ENCODE measurements at places on chromosomes 1 and 21.

DNA sequence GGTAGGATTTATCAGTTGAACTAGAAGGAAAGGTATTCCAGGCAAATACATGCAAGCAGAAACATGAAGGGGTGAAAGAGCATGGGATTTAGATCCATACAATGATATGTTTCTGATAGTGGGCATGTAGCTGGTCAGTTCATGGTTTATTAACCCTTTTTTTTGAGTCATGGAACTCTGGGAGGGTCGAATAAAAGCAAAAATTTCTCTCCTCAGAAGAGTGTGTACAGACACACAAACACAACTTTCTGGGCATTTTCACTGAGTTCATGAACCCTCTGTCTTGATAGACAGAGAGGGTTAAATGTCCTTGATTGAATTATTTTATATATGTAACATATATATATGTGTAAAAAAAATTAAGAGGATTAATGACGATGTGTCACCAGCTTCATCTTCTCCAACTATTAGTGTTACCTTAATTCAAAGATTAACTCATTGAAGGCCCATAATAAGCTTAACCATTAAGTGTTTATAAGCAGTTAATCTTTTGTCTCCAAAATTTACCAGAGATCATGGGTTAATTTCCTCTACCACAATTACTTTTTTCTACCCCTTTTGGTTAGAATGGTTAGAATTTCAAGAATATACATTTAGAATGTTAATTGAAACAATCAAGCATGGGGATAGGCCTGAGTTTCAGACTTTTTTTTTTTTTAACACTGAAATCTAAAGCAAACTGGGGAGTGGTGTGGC, 4.6 kb downstream of the JUN start:
- no peak for DNase-seq

GRCh38 chr21:22444990-22445389, 1446.8 kb downstream of the NCAM2 start:
- no peak for DNase-seq

DNA sequence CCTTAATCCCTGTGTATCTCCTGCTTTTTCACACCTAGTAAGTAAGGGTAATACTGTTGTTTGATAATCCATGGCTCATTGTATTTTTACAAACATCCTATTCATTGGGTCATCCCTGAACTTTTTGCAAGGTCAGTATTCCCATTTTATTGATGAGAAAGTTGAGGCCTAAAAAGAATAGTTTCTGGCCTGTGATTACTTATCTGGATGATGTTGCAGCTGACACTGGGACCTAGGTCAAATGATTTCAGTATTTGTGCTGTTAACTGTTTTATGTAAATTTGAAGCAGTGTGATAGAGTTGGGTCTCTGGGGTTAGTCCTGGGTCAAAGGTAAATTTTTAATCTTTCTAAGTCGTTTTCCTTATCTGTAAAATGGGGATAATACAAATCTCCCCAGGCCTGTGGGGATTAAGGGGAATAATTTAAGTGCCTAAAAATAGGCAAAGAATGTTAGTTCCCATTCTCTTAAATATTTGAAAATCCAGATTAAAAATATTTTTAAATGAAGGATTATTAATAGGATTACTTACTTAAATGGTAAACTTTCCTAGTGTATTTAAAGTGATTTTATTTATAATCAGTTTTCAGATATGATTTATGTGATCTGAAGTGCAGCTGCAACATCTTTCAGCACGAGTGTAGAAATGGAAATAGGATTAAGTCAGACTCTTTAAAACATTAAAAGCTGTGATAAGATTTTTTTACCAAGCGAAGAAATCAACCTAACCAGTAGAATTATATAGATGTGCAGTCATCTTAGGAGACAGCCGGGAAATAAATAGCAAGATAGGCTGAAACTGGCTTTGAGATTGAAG, 4.3 kb downstream of the PPP2R5A start:
- no peak for DNase-seq

DNA sequence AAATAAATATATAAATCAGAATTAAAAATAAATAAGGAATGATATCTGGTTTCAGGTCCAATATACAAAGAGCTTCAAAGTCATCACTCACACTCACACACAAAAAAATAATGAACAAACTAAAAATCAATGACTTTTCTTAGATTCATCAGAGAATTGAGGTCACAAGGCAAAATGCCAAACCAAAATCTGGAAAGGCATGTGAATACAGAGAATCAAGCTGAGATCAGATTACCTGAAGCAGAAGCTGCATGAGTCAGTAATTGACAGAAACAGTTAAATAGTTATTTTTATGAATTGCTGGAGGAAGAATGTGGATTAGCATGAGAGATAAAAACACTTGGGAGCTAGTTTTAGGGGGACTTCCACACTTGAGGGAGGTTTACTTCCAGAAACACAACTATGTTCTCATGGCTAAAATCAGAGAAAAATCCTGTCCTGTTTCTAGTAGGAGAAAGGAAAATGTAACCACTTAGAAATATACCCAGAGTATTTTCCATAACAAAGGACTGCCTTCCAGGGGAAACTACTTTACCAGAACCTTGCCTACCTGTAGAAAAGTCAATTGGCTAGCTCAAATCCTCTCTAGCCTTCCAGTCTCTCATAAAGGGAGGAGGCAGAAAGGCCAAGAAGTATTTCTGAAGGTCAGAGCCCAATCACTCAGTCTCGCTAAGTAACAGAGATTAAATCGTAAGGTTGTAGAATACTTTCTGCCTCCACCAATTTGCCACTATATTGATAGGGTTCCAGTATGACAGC, 536.6 kb upstream of the NR5A2 start:
- DNase-seq, result no peak

DNA sequence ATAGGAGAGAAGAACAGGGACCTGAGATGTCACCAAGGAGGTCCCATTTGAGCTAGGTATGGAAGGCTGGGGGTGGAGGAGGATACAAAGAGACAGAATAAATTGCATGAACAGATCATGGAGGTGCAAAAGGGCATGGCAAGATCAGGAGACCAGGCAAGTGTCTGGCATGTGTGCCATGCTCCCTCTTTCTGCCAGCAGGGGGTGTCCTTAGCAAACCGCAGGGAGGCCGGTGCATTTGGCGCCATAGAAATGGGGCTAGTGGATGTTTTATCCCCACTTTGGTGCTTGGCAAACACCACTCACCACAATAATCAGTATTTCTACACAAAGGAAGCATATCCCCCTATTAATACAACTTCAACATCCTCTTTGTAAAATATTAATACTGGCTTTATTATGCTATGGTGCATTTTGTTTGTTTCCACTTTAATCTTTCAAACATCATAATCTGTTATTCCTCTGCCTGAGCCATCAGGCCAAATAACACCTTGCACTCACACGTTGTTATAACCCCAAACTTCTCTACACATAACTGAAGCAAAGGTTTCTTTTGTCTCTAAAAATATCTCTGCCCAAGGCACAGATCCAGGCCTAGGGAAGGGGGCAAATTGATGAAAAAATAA, 25.9 kb downstream of the S100A6 start:
- DNase-seq, result no peak

DNA sequence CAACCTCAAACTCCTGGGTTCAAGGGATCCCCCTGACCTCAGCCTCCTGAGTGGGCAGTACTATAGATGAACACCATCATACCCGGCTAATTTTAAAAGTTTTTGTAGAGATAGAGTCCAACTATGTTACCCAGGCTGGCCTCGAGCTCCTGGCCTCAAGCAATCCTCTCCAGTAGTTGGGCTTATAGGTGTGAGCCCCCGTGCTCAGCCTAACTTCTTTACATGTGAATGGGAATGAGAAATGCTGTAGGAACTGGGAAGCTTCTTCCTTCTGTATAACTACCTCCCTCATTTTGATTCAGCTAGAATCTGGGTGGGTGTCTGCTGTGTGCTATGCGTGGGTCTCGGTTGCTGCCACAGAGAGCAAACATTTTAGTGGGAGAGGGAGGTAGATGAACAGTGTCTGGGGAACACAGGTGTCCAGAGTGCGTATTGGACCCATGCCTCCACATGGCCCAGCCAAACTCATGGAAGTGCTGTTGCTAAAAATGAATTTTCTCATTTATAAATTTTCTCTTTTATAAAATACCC, 150.6 kb downstream of the NOS1AP start:
- no peak for DNase-seq

DNA sequence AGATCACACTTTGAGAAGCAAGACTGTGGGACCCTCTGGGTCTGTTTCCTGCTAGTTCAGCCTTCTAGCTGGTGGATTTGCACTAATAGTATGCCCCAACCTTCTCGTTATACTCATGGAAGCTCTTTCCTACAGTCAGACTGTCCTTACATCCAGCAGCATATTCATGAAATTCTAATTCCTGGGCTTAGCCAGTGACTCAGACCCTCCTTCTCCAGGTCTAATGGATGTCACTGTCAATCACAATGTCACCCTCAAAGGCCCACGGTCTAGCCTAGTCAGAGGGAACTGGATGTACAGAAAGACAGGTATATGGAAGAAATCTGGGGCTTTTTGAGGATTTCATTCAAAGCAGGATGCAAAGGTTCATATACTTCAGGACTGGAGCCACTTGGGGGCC, 72.4 kb downstream of the KCNJ15 start:
- no peak for DNase-seq

DNA sequence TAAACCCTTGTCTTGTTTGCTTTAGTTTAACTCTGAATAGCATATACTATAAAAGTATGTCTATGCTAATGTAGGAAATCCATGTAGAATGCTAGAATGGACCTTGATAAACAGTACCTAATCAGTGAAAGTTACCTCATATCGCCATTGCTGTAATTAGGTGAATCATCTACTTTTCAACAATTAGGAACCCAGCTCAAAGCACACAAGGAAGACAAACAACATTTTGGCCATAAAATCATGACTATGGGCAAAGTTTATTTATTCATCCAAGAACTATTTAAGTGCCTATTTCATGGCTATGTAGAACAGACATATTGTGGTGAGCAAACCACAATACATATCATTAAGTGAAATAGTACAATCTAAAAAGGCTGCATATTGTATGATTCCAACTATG, 1043.2 kb downstream of the BRINP3 start:
- no peak for DNase-seq

DNA sequence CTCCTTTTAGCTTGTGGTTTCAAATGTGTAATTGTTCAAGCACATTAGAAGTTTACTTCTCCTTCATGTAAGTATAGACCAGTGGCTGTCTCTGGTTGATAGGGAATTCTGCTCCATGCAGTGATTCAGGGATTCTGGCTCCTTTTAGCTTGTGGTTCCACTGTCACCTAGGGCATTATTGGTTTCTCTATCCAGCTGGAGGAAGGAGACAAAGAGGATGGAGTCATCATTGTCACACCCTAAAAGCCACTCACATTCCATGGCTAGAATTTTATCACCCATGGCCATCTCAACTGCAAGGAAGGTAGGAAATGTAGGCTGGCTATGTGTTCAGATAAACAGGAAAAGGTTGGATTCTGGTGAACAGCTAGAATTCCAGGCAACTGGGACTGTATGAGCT, 131.2 kb downstream of the URB2 start:
- no peak for DNase-seq

DNA sequence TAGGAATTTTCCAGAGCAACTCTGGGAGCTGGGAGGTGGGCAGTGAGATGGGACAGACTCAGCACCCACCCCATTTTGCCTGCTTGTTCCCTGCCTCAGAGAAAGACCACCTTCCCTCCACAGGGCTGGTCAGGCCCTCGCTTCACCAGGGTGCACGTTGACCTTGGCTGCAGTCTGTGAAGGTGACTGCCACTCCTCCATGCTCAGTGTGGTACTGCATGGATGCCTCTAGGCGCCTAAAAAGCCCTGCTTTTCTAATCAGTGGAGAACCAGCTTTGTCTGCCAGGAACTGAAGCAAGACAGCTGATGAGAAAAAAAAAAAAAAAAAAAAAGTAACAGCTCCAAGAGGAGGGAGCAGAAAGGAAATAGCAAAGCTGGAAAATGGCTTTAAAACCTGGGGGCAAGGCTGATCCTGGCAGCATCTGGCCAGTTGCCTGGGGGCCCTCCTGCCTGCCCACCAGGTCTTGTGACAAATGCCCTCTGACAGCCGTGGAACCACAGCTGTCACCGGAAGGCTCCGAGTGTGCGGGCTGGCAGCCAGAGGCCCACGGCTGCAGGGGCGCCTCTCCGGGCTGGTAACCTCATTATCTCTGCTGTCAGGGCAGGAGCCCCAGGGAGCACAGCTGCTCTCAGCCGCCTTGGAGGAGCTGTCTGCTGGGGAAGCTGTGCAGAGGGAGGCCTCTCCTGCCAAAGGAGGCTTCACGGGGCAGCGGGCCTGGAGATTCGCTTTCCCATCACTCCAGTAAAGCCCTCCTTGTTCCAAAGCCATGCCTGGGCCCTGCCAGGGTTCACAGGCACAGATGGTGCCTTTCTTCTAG, 13.7 kb downstream of the KIAA1614 start:
- no peak for DNase-seq

DNA sequence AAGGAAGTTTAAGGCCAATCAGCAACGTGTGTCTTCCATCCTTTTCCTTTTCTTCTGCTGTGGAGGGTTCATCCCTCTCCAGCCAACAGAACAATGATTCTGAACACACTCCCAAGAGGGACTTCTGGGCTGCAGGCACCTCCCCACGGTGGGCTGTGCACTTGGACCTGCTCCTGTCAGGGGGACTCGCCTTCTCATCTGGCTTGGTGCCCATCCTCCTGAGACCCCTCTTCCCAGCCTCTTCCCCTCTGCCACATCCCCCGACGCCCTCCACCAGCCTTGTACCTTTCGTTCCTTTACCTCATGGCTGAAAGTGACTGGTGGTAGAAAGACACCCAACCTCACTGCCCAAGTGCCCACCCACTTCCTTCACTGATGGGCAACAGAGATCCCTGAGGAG, 26.0 kb upstream of the SLAMF9 start:
- DNase-seq, result no peak

DNA sequence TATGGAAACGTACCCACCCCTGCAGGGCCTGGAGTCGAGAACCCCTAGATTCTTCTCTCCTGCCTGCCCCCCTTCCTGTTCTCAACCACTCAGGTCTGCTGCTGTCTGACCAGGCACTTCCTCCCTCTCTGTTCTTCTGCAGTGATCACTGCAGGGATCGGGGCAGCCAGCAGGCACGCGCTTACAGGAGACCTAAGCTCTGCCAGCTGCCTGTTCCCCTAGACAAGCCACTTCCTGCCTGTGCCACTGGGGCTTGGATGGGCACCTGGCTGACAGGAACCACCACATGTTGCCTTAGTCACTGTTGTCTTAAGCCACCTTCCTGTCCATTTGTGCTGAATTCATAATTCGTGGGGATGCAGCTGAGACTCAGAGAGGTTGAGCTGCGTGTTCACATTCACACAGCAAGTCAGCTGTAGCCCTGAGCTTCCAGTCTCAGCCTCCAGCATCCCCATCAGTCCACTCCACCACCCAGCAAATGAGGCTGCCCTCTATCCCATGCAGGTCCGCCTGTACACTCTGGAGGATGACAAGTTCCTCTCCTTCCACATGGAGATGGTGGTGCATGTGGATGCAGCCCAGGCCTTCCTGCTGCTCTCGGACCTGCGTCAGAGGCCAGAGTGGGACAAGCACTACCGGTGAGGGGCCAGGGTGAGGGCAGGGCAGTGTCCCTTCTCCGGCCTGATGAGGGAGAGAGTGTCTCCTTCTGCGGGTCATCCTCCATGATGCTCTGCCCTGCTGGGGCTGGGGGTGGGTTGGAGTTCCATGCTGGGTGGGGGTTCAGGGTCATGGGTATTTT, 18.6 kb downstream of the FAM151A start:
- no peak for DNase-seq

- no peak for DNase-seq
Measured at GRCh38 chr1:118143121-118143520, 41.9 kb downstream of the SPAG17 start.
